ENCODE measurements at places on chromosomes 16 and 17.

- no peak for DNase-seq
These were observed 32.0 kb downstream of the HAPSTR1 start for GRCh38 chr16:9123401-9123800.

GRCh38 chr16:85717393-85718152 lies 28.8 kb upstream of the GINS2 start:
- peak; percentile 80 for DNase-seq

GRCh38 chr16:56525236-56525635 lies 5.4 kb upstream of the BBS2 start:
- DNase-seq = no peak

DNA sequence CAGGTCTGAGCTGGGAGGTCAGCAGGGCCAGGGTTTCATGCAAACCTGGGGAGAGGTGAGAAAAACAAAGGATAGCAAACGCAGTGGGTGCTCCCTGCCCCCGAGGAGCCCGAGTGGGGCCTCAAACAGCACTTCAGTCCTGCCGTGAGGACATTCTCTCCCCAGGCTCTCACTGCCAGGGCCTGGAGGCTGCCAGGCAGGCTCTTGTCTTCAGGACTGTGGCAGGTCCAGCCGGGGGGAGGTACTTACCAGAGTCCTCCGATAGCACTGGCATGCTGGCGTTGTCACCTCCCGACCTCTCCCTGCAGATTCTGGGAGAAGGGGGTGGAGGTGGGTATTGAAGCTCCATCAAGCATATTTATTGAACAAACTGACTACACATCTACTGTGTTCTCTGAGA lies 1.3 kb downstream of the MPP3 start:
- no peak for DNase-seq

DNA sequence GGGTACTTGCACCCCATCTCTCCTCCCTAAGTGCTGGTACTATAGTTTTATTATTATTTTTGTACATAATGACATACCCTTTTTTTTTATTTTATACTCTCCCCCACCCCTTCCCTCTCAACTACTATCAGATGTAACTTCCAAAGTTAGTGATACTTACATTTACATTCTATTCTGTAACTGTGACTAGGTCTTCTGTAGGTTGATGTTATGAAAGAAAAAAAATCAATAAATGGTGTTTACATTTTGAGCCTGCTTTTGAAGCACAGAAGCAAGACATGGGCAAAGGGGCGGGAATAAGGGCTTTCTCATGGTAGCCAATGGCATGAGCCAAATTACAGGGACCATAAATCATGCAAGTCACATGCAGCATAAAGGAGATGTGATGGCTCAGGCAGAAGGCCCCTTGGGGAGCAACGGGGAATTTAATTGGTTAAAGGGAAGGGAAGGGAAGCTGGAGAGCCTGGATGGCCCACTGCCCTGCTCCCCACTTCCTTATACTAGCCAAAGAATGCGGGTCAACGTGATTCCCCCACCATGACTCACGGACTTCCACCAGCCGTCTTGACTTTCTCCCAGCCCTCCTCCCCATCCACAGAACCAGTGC lies 2.4 kb upstream of the ACSF2 start:
- DNase-seq = no peak

Measured in hematopoietic multipotent progenitor cell treated with erythropoietin and hydrocortisone succinate and interleukin-3 and kit ligand, for 15 days (in vitro differentiated cells).